PC-9 (cell line): ENCODE measurements at places on chromosomes 16 and 17. TPM values are rescaled to one million over a fixed set of nuclear protein-coding genes. Genes with fewer than 3 reads are reported as not detected.

GRCh38 chr17:31249835-31250141 lies 47.3 kb downstream of the OMG start:
- no peak for DNase-seq
- H3K36me3 ChIP-seq = peaks cover 14% of the 10 kb centered on the region; the same call in 1 of the 2 replicates
- no peaks in the 10 kb centered on the region for H3K27me3 ChIP-seq
- H3K27ac ChIP-seq = no peak overlapping the region

GRCh38 chr16:84380405-84380804 lies 12.1 kb downstream of the ATP2C2 start:
- no peak overlapping the region for H3K4me3 ChIP-seq
- H3K4me1 ChIP-seq = peaks cover 12% of the 10 kb centered on the region; the same call in 1 of the 2 replicates
- H3K27me3 ChIP-seq = no peaks in the 10 kb centered on the region
- no peaks in the 10 kb centered on the region for H3K36me3 ChIP-seq

DNA sequence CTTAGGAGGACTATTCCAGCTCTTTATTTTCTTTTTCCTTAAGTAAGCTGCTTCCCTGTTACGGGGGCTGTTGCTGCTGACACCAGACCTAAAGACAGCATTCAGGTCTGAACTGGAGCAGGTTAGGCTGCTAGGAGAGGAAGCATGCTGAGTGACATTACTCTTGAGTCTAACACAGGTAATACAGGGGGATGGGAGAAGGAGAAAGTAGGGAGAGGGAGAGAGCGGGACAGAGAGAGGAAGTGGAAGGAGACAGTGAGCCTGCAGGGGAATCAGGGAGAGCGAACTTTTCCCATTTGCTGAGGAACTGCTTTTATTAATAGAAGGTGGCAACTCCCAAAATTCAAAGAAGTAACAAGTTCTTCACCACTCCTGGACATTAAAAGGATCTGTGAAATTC lies 130.9 kb downstream of the PARN start:
- H3K4me1 ChIP-seq = peaks cover 73% of the 10 kb centered on the region
- peak overlapping the region; percentile 98 for H3K27ac ChIP-seq
- no peaks in the 10 kb centered on the region for H3K27me3 ChIP-seq
- H3K36me3 ChIP-seq = no peaks in the 10 kb centered on the region
- no peak overlapping the region for H3K4me3 ChIP-seq

Gene MFAP4
- not detected in 2 replicates for total RNA-seq

DNA sequence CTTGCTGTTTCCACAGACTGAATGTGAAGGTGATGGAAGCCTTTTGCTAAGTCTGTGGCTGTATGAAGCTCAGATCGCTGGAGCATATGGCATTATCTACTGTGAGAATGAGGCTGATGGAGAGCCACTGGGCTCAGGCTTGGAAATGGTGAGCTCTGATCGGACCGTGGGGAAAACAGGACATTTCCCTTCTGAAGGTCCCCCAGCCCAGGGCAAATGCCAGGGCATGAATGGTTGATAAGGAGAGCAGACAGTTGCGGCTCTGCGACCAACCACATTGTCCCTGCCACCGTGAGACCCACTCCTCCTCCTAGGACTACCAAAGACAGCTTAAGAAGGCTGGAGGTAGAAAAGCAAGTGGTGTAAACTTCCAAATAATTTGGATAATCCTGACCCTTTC lies 4.7 kb upstream of the CUEDC1 start:
- no peak for DNase-seq
- no peaks in the 10 kb centered on the region for H3K27me3 ChIP-seq
- H3K4me1 ChIP-seq = peaks cover 8% of the 10 kb centered on the region
- no peak overlapping the region for H3K27ac ChIP-seq

GRCh38 chr17:65633988-65634387 lies 72.5 kb upstream of the AXIN2 start:
- peaks cover 37% of the 10 kb centered on the region for H3K4me1 ChIP-seq
- no peak overlapping the region for H3K4me3 ChIP-seq
- H3K36me3 ChIP-seq = no peaks in the 10 kb centered on the region
- peak overlapping the region; percentile 76 for H3K27ac ChIP-seq
- H3K27me3 ChIP-seq = no peaks in the 10 kb centered on the region
- DNase-seq = no peak

Gene CD300H
- total RNA-seq = not detected in 2 replicates
